ENCODE measurements at places on chromosomes 16 and 17.

- no peak for DNase-seq
These were observed 264.3 kb upstream of the CACNG5 start for GRCh38 chr17:66570447-66571195.

DNA sequence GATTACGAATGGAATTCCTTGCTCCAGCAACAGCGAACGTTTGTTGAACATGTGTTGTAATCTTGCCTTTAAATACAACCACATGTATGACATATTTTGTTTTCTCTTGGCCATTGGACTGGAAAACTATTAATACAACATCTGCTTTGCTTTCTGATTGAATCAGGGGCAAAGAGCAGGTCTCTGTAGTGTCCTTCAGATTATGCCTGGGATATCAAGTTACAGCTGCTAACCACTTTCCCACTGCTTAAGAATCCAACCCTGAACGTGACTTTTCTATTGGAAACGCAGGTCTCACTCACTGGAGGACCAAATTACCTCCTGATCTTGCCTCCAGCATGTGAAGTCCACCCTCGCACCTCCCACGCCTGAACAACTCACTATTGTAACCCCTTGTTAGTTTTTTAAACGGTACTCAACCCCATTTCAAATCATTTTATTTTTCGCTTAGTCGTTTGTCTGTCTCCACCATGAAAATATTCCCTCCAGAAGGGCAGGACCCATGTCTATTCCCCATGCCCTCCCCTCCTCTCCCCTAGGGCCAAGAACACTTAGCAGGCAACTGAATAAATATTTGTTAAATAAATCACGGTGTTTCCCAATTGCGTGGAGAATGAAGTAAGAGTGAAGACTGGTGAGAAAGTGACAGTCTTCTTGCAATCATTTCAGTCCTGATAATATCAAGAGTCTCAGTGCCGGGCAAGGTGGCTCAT, 57.4 kb upstream of the MRTFB start:
- DNase-seq = peak; percentile 99

GRCh38 chr16:82814059-82814458, 187.3 kb downstream of the CDH13 start:
- DNase-seq = no peak

- no peak for DNase-seq
These were observed 23.0 kb upstream of the RNF135 start for GRCh38 chr17:30947796-30948195.

DNA sequence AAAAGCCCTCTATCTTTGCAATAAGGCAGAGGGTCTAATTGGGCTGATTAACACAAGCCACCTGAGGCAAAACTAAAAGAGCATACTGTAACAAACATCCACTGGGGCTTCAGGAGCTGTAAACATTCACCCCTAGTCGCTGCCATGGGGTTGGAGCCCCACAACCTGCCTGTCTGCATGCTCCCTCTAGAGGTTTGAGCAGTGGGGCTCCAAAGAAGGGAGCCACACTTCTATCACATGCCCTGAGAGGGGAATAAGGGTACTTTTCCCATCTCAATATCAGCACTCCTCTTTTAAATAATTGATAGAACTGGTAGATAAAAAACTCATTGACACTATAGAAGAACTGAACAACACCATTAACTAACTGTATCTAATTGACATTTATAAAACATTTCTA, 130.1 kb upstream of the COX10 start:
- no peak for DNase-seq

DNA sequence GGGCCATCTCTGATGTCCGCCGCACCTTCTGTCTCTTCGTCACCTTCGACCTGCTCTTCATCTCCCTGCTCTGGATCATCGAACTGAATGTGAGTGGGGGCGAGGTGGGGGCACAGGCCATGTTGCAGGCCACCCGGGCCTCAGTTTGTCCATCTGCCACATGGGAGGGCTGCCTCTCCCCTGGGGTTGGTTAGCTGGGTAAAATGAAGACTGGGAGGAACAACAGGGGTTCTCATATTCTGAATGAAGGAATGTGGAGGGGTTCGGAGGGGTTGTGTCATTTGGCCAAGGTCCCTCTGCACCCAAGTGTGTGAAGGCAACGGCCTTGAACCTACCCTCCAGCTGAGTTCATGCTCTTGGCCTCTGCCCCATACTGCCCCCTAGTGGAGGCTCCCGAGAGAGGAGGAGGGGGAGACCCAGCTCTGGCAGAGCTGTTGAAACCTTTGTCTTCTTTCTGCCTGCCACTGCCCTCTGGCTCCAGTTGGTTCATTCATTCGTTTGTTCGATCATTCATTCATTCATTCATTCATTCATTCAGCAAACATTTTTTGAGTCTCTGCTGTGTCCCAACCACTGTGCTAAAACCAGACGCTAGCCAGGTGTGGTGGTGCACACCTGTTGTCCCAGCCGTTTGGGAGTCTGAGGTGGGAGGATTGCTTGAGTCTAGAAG, 11.4 kb upstream of the TCAP start:
- DNase-seq = peak; percentile 42

DNA sequence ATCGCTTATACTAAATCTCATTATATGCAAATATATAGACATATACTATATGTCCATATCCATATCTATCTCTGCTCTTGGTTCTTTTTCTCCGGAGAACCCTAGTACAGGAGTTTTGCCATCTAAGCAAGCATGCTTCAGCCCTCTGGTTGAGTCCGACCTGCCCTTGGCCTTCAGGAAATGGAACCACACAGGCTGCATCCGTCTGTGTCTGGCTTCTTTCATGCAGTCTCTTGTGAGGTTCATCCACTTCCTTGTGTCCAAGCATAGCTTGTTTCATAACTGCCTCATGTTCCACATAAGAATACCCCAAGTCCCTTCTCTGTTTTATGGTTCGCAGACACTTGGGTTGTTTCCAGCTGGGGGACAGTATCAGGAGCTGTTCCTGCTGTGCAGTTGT, 16.8 kb downstream of the SNX20 start:
- no peak for DNase-seq

All from fibroblast of mammary gland (primary cell).